ENCODE measurements at places on chromosomes 1 and 21.
A peak's percentile ranks its signal among the peaks of the same experiment; 100 is the strongest.

DNA sequence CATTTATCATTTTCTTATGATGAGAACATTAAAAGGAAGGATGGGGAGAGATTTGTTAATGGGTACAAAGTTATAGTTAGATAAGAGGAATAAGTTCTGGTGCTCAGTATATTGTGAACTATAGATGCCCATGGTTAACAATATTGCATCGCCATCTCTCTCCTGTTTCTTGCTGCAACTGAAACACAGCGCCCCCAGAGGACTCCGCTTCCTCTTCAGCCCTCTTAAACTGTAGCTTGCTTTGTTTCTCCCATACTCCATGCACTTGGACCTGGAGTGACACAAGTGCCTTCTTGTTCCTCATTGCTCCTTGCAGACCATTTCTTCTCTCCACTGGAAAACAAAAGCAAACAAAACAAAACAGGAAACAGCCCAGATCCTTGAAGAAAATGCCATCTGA is 70.1 kb upstream of the NTPCR start:
- peak; percentile 47 for DNase-seq

- no peak for DNase-seq
These were observed 77.0 kb downstream of the FAM78B start for GRCh38 chr1:166089804-166090203.

DNA sequence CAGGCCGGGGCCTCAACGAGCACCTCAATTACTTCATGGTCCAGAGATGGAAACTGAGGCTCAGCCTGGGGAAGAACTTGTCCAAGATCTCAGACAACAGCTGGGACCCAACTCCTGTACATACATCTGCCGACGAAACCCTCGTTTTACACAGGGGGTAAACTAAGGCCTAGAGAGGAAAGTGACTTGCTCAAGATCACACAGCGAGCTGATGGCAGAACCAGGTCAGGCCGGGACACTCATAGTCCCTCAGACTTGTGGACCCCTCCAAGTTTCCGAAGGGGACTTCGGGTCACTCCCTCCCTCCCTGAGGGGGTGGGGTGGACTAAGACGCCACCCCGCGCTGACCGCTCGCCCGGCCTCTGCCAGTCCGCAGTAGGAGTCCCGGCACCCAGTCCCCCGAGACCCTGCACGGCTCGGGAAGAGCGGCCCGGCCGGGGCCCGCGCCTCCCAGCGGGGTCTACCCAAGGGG is 430 bp downstream of the WASF2 start:
- peak; percentile 35 for DNase-seq

DNA sequence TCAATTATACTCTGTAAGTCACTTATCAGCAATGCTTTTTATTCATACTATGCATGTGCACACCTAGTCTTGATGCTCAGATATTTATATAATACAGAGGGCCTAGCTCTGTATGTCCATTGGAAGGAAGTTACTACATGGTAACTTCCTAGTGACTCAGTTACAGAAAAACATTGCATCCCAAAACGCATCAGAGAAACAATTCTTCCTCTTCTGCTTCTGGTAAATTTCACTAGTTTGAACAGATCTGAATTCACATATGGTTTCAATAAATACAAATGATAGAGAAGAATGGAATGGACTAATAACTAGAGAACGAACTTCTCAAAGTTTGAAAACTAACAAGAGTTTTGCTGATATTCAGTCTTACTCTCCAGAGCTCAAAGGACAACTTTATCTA is 811.3 kb upstream of the ADGRL2 start:
- no peak for DNase-seq

- no peak for DNase-seq
These were observed 55.2 kb downstream of the CENPF start for GRCh38 chr1:214658175-214658574.

DNA sequence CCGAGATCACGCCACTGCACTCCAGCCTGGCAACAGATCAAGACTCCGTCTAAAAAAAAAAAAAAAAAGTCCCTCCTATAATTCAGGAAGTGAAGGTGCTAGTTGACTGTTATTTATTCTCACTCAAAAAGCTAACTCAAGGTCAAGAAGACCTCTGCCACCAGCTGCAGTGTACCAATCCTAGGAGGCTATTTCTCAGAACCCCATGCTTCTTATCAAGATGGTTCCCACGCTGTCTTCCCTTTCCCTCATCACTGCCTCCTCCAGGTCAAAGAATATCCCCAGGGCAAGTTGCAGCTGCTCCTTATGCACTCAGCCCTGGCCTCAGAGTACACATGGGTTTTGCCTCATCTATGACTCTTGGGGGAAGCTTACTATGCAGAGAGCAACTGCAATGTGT is 53.6 kb downstream of the RERE start:
- peak; percentile 70 for DNase-seq

GRCh38 chr1:61531716-61532115 is 193.2 kb downstream of the TM2D1 start:
- DNase-seq: no peak

DNA sequence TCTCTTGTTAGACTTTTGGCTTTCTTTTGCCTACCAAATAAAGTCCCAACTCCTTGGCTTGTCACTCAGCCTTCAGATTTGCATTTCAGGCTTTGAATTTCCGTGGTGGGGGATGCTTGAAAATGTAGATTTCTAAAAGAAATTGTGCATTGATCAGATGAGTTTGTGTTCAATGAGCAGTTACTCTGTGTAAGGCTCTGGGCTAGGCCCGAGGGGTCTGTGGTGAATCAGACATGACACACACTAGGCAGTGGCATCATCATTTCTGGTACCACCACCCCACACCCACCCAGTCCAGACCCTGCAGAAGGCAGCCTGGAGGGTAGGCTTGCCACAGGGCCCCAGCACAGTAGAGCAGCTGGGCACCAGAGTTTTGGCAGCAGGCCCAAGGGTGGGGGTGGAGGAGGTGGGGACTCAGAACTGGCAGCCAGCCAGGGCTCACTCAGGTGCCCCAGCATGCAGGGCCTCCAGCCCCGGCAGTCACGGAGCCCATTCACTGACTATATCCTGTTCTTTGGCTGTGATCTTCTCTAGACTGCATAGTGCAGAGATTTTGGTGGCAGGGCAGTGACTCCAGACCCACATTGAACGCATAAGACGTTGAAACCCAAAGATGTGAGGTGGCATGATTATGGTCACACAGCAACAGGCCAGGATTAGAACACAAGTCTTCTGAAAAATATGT is 97.2 kb upstream of the ARTN start:
- DNase-seq: peak; percentile 16

- peak; percentile 64 for DNase-seq
These were observed 118.2 kb upstream of the ADGRL2 start for GRCh38 chr1:81682490-81682889.

DNA sequence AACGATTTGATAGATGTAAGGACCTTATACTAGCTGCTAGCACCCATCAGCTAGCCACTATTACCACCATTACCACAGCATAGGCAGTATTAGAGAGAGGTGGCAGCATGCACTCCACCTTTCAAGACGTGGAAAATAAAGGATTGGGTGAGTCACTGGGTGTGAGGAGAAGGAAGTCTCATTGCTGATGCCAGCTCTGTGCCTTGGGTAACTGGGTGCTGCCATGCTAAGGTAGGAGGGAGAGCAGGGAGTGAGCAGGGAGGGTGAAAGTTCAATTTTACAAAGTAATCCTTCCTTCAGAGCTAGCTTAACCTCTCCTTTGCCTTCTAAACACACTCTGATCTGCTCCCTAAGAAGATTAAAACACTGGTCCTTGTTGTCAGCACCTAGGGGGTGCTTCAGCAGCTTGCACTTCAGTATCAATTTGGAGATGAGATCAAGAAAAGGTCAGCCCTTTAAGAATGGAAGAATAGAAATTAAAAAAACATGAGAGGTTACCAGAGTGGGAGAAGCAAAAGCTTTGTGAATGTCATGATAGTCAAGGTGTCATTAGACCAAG is 1.8 kb upstream of the LIN9 start:
- DNase-seq: no peak

DNA sequence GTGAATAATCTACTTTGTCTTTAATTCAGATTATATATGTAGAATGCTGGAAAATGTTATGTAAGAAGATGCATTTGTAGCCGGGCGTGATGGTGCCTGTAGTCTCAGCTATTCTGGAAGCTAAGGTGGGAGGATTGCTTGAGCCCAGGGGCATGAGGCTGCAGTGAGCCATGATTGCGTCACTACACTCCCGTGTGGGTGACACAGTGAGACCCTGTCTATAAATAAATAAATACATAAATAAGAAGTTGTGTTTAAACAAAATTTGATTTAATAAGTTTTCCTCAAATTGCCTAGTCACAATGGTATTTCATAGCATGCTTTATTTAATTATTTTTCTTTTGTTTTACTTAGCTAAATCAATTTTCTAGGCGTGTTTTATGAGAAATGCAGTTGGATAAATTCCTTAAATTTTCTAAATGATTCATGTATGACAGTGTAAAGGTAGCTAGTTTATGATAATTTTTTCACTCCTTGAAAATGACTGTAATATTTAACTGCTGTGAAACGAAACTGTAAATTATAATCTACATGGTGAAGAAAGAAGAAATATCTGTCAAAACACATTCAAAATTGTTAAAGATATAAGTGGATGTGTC is 232.6 kb downstream of the SRGAP2C start:
- DNase-seq: peak; percentile 6

All from amniotic epithelial cell (primary cell).